ENCODE measurements at places on chromosomes 11 and 22. TPM values are rescaled to one million over a fixed set of nuclear protein-coding genes. Genes with fewer than 3 reads are reported as not detected.
A peak's percentile ranks its signal among the peaks of the same experiment; 100 is the strongest.

DNA sequence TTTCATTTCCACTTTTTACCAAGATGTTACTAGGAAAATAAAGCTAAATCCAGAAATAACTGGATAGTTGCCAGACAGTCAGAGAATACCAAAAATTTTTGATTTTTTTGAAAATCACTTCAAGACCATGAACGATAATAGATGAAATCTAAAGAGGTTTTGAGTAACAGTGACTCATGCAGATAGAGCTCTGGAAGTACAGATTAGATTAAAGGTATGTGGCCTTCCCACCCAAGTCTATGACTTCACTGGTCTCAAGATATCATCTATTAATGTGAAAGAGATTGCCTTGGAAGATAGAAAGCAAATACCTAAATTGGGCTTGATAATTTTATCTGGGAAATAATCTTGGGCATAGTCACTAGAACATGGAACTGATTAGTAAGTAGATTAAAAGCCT, 415.9 kb downstream of the METTL15 start:
- no peak for DNase-seq

DNA sequence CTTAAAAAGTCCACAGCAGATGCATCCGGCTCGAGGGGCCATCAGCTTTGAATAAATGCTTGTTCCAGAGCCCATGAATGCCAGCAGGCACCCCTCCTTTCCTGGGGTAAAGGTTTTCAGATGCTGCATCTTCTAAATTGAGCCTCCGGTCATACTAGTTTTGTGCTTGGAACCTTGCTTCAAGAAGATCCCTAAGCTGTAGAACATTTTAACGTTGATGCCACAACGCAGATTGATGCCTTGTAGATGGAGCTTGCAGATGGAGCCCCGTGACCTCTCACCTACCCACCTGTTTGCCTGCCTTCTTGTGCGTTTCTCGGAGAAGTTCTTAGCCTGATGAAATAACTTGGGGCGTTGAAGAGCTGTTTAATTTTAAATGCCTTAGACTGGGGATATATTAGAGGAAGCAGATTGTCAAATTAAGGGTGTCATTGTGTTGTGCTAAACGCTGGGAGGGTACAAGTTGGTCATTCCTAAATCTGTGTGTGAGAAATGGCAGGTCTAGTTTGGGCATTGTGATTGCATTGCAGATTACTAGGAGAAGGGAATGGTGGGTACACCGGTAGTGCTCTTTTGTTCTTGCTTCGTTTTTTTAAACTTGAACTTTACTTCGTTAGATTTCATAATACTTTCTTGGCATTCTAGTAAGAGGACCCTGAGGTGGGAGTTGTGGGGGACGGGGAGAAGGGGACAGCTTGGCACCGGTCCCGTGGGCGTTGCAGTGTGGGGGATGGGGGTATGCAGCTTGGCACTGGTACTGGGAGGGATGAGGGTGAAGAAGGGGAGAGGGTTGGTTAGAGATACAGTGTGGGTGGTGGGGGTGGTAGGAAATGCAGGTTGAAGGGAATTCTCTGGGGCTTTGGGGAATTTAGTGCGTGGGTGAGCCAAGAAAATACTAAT, 1.9 kb downstream of the NEAT1 start:
- peak; percentile 80 for DNase-seq

DNA sequence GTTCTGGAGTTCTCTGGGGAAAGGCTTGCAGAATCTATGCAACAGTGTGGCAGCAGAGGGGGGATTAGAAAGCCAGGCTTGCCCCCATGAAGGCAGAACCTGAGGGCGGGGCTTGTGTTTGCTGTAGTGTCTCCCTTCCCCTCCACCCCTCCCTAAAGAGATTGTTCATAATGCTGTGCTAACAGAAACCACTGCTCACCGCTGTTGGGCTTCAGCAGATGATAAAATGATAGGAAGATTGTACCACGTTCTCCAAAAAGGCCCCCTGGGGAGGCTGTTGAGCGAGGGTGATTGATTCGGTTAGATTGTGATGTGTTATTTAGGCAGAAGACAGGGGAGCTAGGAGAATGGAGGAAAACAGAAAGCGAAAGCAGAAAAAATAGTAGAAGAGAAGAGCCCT, 215.2 kb upstream of the NCAM1 start:
- DNase-seq = no peak

GRCh38 chr11:92804388-92804966, 165.0 kb upstream of the MTNR1B start:
- no peak for DNase-seq

- no peak for DNase-seq
Observed at GRCh38 chr11:61694946-61695706, 14.9 kb downstream of the DAGLA start.

DNA sequence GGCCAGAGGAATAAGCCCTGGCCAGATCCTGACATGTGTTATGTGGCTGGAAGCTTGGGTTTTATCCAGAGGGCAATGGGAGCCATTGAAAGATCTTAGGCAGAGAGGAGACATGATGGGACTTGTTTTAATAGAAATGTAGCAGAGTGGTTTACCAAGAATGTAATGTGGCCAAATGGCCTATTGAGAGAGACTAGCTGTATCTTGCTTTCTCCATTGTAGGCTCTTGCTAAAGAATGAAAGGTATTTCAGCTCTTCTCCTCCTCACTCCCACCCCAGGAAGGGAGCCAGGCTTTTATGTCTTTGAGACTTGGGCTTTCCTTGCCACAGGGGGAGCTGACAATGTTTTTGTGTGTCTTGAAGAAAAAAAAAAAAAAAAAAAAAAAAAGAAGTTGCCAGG, 82.3 kb downstream of the TRIM29 start:
- no peak for DNase-seq

GRCh38 chr11:75167617-75168016, 16.7 kb downstream of the SLCO2B1 start:
- no peak for DNase-seq

GRCh38 chr11:65506772-65507505, 8.1 kb downstream of the MALAT1 start:
- DNase-seq = no peak

GRCh38 chr11:11444027-11444803, 91.2 kb upstream of the CSNK2A3 start:
- no peak for DNase-seq

- no peak for DNase-seq
Observed at GRCh38 chr11:9091044-9091922, at the start of gene SCUBE2. Gene SCUBE2 (minus strand): TSS chr11:9091599. CDS start chr11:9091528, 71 bp downstream.

- no peak for DNase-seq
Observed at GRCh38 chr11:101584129-101584515, 315 bp upstream of the TRPC6 start.

GRCh38 chr11:91308069-91308468, 916.5 kb upstream of the FAT3 start:
- DNase-seq = no peak

DNA sequence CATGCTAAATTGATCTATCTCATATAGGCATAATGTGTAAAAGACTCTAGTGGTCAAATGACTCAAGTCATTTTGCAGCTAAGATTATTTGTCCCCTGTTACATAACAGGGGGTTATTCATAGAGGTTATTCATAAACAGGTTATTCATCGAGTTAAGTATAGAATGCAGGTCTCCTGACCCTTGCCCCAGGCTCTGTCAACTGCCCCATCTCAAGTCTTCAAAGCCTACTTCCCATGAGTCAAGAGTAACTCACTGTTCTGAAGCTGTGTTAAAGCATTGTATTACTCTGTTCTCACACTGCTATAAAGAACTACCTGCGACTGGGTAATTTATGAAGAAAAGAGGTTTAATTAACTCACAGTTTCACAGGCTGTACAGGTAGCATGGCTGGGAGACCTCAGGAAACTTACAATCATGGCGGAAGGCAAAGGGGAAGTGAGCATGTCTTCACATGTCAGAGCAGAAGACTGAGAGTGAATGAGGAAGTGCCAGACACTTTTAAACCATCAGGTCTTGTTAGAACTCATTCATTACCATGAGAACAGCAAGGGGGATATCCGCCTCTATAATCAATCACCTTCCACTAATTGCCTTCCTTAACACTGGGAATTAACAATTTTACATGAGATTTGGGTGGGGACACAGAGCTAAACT, 226.2 kb upstream of the BLID start:
- no peak for DNase-seq

DNA sequence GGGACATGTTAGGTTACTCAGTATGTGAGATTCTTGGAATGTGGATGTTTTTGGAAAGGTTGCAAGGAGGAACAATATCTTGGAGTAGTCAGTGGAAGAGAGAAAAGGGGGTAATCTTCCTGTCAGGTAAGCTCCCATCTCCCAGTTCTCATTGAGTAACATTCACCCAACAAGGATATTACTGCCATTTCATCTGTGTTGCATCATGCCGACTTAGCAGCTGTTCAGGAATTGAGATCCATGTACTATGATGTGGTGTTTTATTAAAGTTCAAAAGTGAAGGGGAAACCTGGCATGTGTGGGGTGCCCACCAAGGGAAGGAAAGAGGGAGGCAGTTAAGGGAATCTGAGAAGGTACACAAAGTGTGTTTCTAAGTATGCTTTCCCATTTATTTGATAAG, 58.4 kb upstream of the RASSF10 start:
- no peak for DNase-seq

DNA sequence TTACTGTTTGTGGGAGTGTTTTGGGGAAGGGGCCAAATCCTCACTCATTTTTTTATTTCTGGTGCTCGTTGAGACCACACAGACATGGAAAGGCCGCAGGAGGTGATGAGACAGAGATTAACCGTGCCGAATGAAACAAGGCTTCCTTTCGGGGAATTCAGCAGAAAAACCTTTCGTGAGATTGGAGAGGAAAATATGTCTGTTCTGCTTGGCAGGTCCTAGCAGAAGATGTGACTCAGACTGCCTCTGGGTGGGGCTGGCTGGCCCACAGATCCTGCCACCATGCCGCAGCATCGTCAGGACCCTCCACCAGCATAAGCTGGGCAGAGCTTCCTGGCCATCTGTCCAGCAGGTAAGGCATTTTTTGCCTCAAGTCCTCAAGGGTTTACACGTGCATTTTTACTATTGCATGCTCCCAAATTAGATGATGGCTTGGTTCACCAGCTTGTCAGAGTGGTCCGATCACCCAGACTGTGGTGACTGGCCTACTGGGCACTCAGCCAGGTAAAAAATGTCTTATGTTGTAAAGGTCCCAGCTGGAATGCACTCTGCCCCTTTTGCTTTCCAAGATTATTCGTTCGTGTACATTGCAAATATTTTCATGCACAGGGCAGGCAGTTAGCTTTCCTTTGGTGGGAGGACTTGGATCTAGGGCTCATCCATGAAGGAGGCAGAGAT, 1.5 kb downstream of the DDB2 start:
- peak; percentile 50 for DNase-seq

GRCh38 chr11:118223992-118224391, 819 bp downstream of the JAML start:
- DNase-seq = no peak

DNA sequence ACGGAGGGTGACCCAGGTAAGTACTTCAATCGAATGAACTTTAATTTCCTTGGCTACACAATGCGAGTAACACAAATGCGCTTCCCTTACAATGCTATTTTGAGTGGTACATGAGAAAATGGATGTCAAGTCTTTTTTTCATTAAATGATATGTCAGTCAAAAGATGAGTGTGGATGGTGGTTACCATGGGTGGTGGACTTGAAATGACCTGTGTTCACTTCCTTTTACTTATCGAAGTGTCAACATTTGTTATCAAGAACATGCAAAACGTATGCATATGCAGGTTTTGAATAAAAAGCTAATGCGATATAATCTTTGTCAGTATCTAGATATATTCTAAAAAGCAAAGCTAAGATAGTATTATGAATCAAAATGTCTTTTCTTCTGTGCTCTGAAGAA, 8.8 kb upstream of the APOL5 start:
- DNase-seq = no peak

DNA sequence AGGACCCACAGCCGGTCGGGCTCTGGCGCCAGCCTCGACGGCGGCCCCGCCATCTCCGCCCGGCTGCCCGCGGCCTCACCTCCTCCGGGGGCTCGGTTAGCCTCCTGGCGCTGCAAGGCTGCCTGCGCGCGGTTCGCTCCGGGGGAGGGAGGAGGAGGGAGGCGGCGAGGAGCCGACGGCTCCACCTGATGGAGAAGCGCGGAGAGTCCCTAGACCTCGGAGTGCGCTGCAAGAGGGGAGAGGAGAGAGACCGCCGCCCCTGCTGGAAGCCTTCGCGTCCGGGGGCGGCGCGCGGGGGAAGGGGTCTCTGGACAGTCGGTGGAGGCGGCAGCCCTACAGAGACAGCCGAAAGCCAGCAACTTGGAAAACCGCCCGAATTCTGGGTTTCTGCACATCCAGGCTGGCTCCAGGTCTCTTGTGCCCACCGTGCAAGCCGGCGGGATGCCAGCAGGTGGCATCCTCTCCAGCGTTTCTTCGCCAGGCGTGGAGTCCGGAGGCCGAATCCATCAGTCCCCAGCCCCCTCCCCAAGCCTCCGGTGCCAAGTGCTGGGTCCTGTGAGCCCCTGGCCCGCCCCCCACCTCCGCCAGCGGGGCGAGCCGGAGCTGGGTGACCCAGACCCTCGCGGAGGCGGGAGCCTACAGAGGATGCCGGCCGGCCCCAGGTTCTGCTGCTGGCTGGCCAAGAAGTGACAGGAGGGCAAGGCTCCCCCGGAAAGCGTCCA, 2.9 kb upstream of the KIRREL3 start:
- peak; percentile 5 for DNase-seq

GRCh38 chr11:43418197-43418596, 59.5 kb downstream of the TTC17 start:
- DNase-seq = no peak

GRCh38 chr11:129785383-129786111, 30.1 kb upstream of the TMEM45B start:
- no peak for DNase-seq

GRCh38 chr22:36398601-36399471, 11.1 kb upstream of the MYH9 start:
- no peak for DNase-seq

DNA sequence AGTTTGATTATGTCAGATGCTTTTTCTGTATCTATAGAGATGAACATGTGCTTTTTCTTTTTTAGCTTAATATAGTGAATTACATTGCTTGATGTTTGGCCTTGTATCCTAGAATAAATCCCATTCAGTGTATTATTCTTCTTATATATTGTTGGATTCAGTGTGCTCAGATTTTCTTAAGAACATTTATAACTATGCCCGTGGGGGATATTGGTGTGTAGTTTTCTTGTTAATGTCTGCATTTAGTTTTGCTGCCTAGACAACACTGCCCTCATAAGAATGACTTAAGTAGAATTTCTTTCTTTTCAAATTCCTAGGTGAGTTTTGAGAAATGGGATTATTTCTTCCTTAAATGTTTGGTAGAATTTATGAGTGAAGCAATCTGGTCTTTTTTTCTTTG, 98.5 kb downstream of the TMEM135 start:
- DNase-seq = no peak

Gene RTN4RL2
- total RNA-seq = 0.88 TPM

Gene EXPH5
- 2.7 TPM for total RNA-seq

Gene ASCL2
- total RNA-seq = 1.4 TPM

Gene MYBPC3
- total RNA-seq = 0.09 TPM

Gene PARVA
- 61.9 TPM for total RNA-seq

Gene GLYAT
- 0.18 TPM for total RNA-seq

Gene PHLDA2
- 4.6 TPM for total RNA-seq

Gene SCN3B
- 1.2 TPM for total RNA-seq

Gene GAL3ST3
- 0.58 TPM for total RNA-seq

Gene OR10A2
- not detected for total RNA-seq

Gene WT1
- total RNA-seq = 0.08 TPM

Gene OR10W1
- not detected for total RNA-seq

Gene MFNG
- total RNA-seq = 7.2 TPM

Gene KLHL35
- 1.7 TPM for total RNA-seq

Data from pancreas (tissue), 10 donors.